Heart right ventricle (tissue), 16 donors: ENCODE measurements at places on chromosomes 13 and 19.

GRCh38 chr19:38869160-38869835 lies 8.8 kb downstream of the RINL start:
- DNase-seq: no peak

GRCh38 chr13:90792335-90792734 lies 555.2 kb upstream of the MIR17HG start:
- no peak for DNase-seq

- no peak for DNase-seq
Measured at GRCh38 chr19:944171-944567, 18.3 kb downstream of the ARID3A start.

DNA sequence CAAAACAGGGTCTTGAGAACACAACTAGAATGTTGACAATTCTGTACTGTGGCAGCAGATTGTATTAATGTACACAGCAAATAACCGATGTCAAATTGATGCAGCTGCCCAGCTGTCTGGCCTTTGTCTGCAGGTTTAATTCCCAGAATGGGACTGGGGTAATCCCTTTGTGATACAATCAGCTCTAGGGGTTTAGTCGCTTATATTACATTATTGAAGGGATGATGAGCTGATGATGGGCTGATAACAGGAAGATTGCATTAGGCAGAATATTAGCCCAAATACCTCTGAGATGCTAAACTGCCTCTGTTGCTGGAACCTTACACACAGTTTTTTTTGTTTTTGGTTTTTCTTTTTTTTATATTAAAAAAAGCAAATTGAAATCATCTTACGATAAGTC lies 265.0 kb downstream of the RBM26 start:
- no peak for DNase-seq
